ENCODE measurements at places on chromosomes 13 and 19.

- no peak for DNase-seq
Observed at GRCh38 chr13:98396071-98396710, 180.7 kb downstream of the STK24 start.

- no peak for DNase-seq
Observed at GRCh38 chr19:58217069-58217481, 11.6 kb upstream of the ZNF544 start.

DNA sequence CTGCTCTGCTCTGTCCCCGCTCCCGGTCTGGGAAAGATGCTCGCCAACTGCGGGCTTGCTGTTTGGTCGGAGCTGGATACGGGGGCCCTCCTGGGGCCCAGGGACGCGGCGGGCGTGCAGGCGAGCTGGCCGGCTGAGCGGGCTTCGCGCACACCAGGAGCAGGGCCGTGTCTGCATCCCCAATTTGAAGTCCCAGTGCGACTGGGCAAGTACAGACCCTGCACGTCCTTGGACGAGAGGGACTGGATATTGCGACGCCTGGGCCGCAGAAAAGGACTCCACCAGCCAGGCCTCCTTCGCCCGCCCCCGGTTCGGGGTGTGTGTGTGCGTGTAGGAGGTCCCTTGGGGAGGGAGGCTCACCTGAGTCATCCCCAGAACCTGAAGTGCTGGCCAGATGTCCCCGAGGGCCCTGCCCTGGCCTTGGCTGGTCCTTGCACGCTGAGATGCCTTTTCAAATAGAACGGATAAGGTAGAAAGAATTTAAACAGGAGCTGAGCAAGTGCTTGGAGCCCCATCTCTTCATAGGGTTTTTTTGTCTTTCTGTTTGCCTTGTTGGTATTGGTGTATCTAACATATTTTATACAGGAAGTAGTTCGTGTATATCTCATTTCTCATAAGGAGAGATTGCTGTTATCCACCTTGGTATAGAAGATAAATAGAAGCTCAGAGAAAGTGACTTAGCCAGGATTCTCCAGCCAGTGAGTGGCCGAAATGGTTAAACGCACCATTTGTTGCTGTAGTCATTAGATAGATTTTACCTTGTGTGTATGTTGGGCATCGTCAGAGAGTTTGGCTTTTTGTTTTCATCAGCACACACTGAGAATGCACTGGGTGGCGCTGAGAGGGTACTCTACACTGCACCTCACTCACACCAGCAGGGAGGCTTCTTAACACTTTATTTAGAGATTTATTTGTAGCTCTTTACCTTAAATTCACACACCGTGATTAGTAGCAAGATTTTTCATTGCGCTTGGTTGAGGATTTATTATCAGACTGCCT is 1.1 kb downstream of the NAXD start:
- peak; percentile 60 for DNase-seq

DNA sequence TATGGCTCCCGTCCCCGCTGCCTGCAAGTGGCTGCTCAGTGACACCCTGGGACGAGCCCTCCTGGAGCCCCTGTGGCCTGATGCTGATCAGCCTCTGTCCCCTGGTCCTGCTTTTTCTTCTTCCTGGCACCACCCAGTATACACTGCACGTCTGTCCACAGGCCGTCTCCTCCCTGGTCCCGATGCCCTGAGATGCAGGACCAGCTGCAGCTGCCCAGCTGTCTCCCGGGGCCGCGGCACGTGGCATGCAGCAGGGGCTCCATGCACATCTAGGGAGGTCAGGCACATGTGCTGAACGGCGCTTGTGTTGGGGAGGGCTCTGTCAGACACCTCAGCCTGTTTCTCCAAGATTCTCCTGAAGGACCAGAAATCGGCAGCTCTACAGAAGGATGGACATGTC is 30.2 kb downstream of the ZFR2 start:
- DNase-seq = no peak

- DNase-seq = peak; percentile 55
Observed at GRCh38 chr13:48731957-48732569, 78.3 kb downstream of the CYSLTR2 start.

DNA sequence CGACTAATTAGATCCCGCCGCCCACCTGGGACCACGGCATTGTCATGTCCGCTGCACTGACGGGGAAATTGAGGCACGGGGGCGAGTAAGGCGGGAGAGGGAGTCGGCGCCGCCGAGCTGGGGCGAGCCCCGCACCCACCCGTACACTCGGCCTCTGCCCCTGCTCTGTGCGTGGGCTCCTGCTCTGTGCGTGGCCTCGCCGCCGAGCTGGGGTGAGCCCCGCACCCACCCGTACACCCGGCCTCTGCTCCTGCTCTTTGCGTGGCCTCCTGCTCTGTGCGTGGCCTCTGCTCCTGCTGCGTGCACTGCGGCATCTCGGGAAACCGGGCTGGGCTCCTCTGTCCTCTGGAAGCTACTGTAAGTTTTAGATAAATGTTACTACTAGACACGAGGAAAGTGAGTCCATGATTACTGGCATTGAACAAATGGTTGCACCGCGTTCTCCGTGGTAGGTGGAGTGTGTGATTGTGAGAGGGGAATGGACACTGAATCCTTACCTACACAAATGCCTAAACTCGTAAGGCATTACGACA is 826 bp upstream of the C1QTNF9 start:
- no peak for DNase-seq

- DNase-seq = peak; percentile 33
Observed at GRCh38 chr19:53771144-53771543, 53.0 kb downstream of the NLRP12 start.

DNA sequence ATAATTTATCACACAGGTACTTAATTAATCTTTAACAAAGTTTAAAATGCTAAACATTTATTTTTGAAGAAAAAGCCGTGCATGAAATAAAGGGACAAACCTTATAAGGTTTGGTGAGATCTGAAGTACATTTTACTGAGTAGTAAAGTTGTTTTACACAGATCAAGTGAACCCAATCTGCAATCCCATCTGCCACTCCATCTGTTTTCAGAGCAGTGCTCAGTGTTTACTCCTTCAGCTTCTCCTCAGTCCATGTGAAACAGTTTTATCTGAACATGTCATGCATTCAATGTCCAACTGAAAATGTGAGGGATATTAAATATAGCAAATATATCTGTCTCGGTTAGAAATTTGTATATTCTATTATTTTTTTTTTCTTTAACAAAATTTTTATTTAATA is 166.8 kb downstream of the MAB21L1 start:
- no peak for DNase-seq

- peak; percentile 47 for DNase-seq
Observed at GRCh38 chr13:111552891-111553655, 232.6 kb downstream of the TEX29 start.

- DNase-seq = peak; percentile 84
Observed at GRCh38 chr13:41061914-41062837, 867 bp downstream of the WBP4 start.

DNA sequence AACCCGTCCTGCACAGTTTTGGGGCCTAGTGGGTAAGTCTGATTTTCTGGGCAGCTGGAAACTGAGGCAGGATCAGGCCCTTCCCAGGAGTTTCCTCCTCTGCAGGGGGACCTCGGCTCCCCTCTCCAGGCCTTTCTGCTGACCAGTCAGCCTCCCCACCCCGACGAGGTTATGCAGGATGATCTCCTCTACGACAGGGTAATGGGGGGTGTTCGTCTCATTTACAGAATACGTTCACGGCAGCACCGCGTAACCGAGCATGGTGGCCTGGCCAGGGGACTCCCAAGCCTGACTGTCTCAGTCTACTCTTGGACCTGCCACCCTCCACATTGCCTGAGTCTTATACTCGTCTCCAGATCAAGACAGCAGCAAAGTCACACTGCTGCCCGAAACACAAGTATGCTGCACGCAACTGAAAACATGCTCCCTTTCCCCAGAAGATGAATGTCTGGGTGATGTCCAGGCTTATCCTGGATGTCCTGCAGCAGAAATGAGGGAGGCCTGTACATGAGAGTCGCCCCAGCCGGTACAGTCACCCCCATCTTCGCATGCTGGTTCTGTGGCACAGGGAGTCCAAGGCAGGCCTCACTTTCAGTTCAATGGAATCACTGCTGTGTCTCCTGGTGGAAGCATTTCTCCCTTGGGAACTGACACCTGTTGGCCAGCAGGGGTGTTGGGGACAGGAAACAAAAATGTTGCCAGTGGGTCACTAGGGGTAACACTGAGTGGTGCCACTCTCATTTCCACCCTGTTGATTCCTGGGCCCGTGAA is 120.8 kb downstream of the SOX1 start:
- no peak for DNase-seq

DNA sequence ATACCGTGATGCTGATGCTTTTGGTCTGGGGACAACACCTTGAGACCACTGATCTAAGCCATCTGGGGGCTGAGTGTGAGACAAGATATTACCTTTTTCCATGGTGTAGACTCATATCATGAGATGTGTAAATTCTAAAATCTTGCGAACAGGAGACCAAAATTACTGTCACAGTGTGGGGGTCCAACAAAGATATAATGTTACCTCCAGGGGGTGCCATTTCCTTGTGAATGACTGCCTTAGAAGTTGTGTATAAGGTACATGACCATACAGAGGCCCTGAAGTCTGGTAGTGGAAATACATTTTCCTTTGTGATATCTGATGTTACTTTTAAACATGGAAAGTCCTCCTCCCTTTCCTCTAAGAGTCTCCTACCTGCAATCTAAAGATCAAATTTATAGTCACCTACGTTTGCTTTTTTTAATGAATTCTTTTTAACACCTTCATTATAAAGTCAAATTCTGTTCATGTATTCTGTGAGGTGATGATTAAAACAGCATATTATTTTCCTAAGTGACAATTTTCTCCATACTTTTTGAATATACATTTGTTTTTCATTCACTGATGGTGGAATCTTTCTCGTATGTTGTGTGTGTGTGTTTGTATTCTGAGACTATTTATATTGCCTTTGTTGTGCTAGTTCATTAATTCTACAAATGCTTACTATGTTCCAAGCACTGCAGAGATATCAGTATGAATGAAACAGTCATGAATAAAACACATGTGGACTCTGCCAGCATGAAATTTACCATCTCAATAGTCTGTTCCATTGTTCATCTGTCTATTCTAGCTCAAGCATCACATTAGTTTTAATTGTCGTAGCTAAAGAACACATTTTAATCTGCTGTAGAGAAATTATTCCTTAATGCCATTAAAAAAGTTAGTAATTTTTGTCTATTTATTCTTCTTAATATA is 113.7 kb downstream of the RFC3 start:
- DNase-seq = peak; percentile 36

DNA sequence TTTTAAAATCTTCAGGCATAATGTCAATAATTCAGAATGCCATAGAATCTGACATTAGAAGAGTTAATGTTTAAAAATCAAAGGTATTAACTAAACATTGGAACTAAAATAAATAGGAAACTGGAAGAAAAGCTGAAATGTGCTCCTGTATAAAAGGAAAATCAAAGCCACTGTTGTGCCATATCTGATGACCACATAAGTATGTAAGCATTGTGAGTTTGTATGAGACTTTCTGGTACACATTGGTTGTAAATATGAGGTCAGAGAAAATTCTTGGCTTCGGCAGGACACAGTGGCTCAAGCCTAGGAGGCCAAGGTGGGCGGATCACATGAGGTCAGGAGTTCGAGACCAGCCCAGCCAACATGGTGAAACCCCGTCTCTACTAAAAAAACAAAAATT is 48.3 kb upstream of the INTS6 start:
- DNase-seq = no peak

DNA sequence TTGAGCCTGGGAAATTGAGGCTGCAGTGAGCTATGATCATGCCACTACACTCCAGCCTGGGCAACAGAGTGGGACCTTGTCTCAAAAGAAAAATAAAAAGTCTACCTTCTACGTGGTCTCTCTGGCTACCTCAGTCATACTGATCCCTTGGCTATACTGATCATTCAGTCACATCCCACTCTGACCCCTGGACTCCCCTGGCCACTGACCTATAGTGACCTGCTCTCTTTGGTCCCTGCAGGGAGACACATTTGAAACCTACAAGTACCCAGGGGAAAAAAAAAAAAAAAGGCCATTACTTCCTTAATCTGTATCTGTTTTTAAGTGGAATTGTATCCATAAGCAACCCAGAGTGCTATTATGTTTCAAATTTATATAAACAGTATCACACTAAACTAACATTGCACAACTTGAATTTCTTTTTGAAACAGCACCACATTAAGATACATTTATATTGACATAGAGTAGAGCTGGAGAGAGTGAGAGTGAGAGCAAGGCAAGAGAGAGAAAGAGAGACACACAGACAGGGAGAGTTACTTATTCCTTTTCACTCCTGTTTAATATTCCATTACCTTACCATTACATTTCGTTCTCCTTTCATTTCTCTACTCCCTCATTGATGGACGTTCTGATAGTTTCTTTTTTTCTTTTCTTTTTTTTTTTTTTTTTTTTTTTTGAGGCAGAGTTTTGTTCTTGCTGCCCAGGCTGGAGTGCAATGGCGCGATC is 23.7 kb upstream of the CERS4 start:
- no peak for DNase-seq

DNA sequence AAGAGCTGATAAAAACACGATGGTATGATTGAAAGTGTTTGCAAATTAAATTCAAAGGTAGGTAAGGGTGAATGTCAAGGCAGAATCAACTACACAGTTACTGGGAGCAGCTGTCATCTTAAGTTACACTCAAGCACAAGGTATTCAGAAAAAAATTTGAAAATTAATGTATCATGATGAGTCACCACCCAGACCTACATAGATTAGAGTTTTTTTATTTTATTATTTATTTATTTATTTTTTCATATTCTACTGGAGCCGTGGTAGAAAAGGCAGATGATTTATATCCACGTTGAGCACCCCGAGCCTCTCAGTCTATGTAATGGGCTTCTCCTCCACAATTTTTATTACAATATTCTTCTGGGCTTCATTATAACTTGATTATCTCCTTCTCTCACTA is 728.9 kb upstream of the ARGLU1 start:
- DNase-seq = no peak

GRCh38 chr19:36100476-36100875 is 10.5 kb upstream of the OVOL3 start:
- no peak for DNase-seq

GRCh38 chr13:99315186-99315585 is 8.0 kb upstream of the GPR183 start:
- DNase-seq = no peak

GRCh38 chr19:43316591-43317319 is 36.7 kb upstream of the CD177 start:
- no peak for DNase-seq

GRCh38 chr13:112260108-112261055 is 115.8 kb upstream of the SPACA7 start:
- DNase-seq = peak; percentile 43

- DNase-seq = peak; percentile 85
Observed at GRCh38 chr19:54231077-54231931, 8.5 kb upstream of the LILRB3 start.

Data from kidney (tissue), 22 donors.